Right renal cortex interstitium (tissue), 3 donors: ENCODE measurements at places on chromosomes 2 and 18.
A peak's percentile ranks its signal among the peaks of the same experiment; 100 is the strongest.

- no peak for DNase-seq
These were observed 28.6 kb downstream of the DNMT3A start for GRCh38 chr2:25312958-25313710.

DNA sequence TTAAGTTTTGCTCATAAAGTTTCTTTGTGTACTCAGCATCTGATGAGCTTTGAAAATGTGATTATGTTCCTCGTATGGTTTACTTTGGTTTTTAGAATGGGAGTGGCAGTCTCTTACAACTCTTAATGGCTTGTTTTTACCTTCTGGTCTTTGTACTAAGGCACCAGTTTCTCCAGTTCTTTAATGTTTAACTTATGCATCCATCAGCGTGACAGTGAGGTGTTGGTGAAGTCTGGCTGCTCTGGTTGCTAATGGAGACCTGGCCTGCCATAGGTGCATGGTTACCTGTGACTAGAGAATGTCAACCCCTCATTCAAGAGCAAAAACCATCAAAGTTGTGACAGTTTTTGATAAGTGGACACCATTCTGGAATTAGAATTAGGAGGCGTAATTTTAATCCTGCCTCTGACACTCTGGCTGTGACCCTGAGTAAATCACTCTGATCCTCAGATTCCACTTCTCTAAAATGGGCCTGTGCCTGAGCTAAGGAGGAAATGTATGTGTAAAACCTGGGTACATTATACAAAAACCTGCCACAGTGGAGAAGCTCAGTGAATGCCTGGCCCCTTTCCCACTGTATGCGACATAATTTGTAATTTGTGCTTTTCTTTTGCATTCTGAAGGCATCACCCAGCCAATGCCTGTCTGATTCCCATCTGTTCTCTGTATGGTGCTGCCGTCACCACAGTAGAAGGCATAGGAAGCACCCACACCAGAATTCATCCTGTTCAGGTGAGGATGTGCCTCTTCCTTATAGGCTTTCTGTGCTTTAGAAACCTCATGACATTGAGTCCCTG, 11.2 kb downstream of the AOX1 start:
- no peak for DNase-seq

DNA sequence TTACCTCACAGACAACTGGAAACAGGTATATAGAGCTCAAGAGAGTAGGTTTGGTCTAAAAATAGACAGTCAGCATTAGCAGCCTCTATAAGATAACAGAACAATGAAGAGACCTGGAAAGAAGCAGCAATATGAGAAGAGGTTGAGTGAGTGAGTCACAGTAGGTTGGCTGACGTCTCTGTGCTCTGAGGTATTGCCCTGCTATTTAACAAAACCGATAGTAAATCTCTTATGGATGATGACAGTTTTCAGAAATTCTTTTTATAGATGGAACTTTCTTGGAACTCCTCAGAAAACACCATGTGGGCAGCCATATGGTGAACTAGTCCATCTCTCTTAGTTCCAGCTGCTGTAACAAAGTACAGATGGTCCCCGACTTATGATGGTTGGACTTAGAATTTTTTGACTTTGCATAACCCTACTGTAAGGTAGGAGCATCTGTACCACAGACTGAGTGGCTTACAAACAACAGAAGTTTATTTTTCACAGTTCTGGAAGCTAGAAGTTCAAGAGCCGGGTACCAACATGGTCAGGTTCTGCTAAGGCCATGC, 123.5 kb downstream of the MBD2 start:
- DNase-seq: no peak

DNA sequence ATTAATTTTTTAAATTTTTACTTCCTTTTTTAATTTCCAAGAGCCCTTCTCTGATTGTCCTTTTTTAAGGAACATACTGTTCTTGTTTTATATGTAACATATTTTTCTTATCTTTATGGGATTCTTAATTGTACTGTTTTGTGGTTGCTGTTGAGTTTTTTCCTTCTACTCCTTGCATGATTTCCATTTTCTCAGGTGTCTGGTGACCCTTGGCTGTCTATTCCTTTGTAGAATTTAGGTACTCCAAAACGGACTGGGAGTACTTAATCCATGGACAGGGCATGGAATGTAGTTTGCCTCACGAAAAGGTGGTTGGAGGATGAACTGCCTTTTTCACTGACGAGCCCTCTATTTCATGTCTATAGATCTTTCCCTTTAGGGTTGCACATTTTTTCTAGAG, 26.6 kb downstream of the TWSG1 start:
- DNase-seq: no peak

GRCh38 chr18:49250816-49251388, 209.5 kb downstream of the DYM start:
- DNase-seq: no peak

GRCh38 chr2:117723483-117723882, 91.0 kb upstream of the DDX18 start:
- no peak for DNase-seq

- DNase-seq: no peak
These were observed 18.9 kb upstream of the ASAP2 start for GRCh38 chr2:9187620-9188214.

GRCh38 chr2:143937723-143938350, 582.1 kb downstream of the ZEB2 start:
- no peak for DNase-seq

DNA sequence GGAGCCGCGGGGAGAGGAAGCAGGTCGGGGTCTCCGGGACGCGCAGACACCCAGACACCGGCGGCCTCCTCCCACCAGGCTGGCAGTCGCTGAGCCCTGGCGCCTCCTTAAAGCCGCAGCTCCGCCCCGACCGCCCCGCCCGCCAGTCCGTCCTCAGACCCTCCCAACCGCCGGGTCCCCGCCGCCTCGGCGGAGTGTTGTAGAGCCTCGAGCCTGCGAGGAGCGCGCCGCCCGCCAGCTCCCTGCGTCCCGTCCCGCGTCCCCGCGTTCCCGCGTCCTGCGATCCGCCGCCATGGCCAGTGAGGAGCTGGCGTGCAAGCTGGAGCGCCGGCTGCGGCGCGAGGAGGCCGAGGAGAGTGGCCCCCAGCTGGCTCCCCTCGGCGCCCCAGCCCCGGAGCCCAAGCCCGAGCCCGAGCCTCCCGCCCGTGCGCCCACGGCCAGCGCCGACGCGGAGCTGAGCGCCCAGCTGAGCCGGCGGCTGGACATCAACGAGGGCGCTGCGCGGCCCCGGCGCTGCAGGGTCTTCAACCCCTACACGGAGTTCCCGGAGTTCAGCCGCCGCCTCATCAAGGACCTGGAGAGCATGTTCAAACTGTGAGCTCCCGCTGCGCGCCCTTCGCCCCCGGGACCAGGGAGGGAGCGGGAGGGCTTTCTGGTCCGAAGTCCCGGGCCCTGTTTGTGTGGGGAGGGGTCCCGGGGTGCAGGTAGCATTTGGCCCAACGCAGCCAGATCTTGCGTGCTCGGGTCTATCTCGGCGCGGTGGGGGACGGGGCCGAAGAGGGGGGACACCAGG, at the start of gene EFHD1:
Gene EFHD1 (plus strand): TSS at position 192 of the 793 bp plus-strand sequence. CDS start 101 bp downstream, at position 293.
- no peak for DNase-seq

DNA sequence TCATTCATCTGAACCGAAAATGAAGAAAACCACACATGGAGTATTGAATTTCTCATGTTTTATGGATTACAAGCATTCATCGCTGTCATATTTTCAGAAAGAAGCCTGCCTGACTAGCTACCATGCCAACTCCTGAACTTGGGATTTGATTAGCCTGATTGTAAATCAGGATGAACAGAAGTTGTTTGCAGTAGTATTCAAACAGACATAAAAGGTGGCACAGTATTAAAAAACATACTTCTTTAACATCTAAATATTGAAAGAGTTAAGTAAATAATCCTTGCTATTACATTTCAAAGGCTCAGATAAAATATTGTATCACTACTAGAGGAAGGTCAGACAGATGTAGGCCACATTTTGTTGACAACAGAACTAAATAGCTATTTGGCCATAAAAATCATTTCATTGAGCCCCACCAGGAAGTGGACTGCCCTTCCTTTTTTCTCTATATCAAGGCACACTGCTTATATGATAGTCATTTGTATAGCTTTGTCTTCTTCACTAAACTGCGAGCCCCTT, 21.6 kb downstream of the SLC38A11 start:
- DNase-seq: no peak

- no peak for DNase-seq
These were observed 200.1 kb downstream of the NDUFA10 start for GRCh38 chr2:239824866-239825704.

- no peak for DNase-seq
These were observed 81.7 kb downstream of the COL4A4 start for GRCh38 chr2:227082286-227082685.

DNA sequence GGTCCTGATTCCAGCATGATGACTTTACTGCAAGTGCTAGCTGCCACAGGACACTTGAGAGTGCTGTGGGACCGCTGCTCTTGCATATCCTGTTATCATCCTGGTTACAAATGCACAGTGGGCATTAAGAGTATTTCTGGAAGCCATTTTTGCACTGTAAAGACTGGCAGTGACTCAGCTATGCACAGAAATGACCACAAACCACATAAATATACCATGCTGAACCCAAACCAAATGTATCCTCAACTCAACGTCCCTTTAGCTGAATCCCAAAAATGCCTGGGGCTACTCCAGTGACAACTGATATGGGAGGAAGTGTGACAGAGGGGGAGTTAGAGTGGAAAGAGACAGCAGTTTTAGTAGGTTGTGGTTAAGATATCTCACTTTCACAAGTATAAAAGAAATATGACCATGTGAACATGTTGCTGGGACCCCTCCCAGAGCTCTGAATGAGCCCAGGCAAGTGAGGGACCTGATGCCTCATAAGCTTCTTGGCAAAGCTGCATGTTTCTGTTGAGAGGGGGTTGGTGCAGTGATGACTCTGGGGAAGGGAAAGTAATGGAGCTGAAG, 37.3 kb downstream of the RHBDD1 start:
- DNase-seq: no peak

DNA sequence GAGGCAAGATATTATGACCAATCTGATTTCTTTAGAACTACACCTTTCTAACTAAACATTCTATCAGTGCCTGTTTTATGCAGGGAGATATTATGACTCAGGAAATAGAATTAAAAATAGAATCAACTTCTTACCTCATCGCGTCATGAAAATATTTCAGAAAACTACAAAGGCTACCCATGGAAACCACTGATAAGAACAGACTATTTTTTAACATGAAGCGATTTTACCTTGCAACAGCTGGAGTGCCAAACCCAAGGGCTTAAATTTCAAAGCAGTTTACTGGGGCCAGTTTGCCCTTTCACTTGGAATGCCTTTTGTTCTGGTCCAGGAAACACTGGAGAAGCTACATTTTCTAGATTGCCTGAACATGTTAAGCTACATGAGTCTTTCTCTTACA, 304.8 kb upstream of the CCDC68 start:
- no peak for DNase-seq

DNA sequence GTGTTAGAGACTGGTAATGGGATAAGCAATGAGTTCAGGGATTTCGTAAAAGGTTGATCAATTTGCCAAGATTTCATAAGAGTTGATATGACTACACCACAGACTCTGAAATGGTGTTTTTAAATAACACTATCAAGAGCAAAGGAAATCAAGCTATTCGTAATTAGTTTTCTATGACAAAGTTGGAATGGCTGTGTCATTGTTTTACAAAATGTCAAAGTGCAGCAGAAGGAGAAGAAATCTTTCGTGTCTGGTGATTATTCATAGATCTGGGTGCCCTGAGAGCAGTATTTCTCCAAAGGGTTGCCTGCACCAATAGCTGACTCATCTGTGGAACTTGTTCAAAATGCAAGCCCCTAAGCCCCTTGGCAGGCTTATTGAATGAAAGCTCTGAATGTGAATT, 70.1 kb downstream of the NABP1 start:
- no peak for DNase-seq

- no peak for DNase-seq
These were observed 134.8 kb upstream of the FSHR start for GRCh38 chr2:49288902-49289700.

GRCh38 chr2:62631160-62632085, 74.1 kb upstream of the EHBP1 start:
- no peak for DNase-seq

DNA sequence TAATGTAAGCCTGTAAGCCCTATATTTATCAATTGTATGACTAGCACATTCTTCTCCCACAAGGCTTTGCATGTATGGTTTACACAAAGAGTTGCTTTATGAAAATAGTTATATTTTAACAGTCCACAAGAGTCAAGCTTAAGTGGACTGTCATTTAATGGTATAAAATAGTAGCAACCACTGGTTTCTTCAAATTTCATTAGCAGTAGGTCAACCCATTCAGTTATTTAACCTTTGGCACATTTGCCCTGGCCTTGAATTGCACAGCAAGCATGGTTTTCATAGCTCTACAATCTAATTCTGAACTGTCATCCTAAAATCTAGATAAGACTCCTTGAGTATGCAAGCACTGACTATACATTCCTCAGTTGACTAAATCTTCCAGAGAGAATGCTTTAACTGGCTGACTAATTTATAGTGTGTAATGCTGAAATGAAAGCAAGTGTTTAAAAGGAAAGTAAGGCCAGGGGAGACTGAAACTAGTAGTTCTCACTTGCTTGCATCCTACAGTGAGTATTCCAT, 1.8 kb downstream of the DPP4 start:
- no peak for DNase-seq

GRCh38 chr2:98532756-98533155, 75.6 kb downstream of the COA5 start:
- DNase-seq: no peak

DNA sequence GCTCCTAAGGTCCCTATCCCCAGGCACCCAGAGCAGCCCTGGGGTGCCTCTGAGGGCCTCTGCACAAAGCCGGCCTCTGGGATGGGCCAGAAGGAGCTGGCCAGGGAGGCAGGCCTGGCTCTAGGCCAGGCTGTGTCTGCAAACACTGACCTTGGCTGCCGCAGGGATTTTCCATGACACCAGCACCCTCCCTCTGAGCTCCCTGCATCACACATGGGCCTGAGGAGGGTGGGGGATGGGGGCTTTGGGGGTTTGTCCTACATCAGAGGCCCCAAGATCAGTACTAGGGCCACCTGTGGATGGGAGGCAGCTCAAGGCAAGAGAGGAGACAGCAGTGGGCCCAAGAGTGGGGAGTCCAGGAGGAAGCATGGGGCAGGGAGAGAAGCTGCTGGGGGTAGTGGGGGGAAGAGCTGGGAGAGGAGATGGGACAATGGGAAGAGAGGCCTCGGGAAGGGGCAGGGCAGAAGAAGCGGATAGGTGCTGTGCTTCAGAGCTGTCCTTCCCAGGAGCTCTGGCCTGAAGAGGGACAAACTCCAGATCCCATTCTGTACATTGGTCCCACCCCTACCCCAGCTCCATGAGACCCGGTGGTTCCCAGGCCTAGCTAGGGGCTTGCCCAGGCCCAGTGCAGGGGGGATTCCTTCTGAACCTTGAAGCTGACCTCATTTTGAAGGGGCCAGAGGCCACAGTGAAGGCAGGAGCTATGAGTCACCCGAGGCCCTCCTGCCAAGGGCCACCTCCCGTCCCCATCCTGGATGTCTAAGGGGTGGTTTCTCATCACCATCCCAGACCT, 28.0 kb downstream of the KCNK3 start:
- DNase-seq: peak; percentile 18
